ENCODE measurements at places on chromosomes 6 and 20.

DNA sequence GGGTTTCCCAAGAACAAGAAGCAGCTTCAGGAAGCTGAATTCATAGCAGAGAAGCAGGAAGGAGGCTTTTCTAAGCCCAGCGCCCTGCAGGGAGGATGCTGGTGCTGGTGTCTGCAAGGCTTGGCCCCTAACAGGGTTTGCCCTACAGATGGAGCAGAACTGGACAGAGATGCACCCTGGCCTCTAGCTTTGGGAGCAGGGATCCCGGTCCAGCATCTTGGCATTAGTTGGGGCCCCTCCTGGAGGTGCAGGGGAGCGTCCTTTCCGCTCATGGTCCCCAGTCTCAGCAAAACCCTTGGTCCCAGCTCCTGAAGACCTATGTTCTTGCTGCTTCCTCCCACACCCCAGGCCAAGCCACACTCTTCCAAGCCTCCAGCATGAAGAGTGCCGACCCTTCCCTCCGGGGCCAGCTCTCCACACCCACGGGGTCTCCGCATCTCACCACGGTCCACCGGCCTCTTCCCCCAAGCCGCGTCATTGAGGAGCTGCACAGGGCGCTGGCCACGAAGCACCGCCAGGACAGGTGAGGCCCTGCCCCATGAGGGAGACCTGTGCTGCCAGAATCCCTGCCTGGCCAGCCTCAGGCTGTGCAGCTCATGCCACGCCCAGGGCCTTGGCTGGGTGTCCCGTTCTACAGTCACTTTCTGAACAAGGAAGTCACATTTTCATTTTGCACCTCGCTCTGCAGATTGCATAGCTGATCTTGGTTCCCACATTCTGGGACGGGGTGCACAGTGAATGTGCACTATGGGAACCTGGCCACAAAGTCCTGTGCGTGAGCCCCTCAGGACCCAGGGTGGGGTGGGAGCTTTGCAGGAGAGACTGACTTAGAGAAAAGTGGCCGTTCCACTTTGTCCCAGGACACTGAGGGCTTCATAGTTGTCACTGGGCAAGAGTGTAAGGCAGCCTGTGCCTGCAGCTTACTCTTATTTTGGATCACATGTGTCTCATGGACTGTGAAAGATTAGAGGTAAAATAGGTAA lies 160.2 kb downstream of the SYCP2 start:
- DNase-seq: no peak

GRCh38 chr6:24229696-24230405 lies 103.8 kb downstream of the NRSN1 start:
- DNase-seq: no peak

DNA sequence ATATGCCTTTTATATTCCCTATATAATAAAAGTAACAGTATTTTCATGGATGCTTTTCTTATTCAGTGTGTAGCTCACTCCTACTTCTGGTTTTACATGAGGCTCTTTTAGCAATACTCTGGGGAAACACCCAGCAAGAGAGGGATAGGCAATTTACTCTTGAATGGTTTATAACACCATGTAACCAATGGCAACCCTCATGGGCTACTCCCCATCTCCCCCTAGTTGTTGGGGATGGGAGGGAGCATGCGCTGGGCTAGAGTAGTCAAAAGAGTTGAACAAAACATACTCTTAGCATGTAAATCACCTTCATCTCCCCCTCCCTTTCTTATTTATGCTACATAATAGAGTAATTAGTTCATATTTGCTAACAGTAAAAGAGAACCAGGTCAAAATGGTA lies 140.1 kb upstream of the LRFN2 start:
- no peak for DNase-seq

DNA sequence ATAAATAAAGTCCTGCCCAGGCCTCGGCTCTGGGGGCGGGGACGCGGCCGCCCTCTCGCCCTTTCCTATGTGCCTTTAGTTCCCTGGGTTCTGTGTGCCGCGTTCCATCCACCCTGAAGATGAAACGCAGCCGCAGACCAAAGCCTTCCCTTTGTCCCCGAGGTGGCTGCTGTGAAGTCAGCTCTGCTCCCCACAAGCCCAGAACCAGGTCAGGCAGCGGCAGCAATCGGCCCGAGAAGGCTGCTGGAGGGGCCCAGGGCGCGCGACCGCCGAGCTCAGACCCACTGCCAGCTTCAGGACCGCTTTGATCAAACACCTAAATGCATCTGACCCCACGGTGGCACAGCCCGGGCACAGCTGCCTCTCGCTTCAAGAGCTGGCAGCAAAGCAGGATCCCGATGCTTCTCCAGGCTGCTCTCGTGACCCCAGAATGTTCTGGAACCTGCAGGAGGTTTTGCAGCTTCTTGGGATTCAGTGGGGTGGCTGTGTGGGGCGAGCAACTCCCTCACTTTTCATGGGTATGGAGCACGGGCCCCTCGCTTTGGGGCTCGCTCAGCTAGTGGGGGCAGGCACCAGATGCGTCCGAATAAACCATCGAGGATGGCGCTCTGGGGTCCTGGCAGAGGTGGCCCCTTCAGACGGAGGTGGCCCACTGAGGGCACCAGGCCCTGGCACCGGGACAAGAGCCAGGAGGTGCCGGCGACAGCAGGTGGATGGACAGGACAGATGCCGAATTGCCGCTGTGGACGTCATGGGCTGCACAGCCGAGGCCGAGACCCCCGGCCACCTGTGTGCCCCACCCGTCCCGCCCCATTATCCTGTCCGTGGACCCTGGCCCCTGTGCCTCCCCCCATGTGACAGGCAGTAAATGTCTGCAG lies 13.0 kb downstream of the CHRNA4 start:
- DNase-seq: no peak

- DNase-seq: no peak
Observed at GRCh38 chr6:127924440-127924839, 23.6 kb upstream of the THEMIS start.

DNA sequence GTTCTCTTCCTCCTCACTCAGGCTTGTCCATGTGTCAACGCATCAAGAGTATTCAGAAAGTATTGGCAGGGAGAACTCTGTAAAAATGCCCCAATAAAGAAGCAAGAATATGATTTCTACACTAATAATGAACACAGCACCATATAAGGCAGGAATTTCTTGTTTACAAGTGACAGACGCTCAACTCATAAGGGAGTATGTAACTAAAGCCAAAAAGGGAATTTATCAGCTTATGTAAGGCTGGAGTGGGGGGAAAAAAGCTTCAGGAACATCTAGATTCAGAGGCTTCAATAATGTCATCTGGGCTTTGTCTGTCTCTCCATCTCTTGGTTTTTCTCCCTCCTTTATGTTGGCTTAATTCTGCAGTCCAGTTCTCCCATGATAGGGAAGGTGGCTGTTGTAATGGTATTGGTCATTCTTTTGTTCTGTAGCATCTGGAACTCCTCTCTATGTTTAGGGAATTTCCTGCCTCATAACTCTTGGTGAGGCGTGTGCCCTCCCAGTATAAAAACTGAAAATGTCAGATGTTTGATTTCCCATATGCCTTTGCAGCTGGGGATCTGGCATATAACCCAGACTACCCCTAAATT lies 125.1 kb upstream of the COL21A1 start:
- no peak for DNase-seq

GRCh38 chr20:43294031-43294430 lies 104.3 kb upstream of the PTPRT start:
- DNase-seq: no peak

DNA sequence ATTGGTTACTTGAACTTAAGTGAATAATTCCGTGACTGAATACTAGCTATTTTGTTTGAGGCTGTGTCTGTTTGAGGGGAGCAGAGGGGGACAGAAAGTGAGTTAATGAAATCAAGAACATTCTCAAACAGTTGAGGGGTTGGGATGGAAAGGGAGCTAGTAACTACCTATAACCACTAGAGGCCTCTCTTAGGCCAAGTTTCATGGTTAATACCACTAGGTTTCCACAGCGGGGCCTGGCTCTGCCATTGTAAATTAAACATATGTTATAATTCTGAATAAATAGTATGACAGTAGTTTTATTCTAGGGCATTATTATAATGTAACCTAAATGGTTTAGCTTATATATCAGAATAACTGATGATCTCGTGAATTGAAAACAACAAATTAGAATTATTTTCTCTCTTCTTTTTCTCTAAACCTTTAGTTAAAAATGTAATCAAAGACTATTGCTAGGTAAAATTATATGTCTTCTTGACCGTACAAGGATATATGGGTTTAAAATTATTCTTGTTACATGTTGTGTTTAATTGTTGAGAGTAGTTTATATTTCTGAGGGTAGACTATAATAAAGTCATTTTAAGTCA lies 108.1 kb downstream of the BCKDHB start:
- peak; percentile 14 for DNase-seq

DNA sequence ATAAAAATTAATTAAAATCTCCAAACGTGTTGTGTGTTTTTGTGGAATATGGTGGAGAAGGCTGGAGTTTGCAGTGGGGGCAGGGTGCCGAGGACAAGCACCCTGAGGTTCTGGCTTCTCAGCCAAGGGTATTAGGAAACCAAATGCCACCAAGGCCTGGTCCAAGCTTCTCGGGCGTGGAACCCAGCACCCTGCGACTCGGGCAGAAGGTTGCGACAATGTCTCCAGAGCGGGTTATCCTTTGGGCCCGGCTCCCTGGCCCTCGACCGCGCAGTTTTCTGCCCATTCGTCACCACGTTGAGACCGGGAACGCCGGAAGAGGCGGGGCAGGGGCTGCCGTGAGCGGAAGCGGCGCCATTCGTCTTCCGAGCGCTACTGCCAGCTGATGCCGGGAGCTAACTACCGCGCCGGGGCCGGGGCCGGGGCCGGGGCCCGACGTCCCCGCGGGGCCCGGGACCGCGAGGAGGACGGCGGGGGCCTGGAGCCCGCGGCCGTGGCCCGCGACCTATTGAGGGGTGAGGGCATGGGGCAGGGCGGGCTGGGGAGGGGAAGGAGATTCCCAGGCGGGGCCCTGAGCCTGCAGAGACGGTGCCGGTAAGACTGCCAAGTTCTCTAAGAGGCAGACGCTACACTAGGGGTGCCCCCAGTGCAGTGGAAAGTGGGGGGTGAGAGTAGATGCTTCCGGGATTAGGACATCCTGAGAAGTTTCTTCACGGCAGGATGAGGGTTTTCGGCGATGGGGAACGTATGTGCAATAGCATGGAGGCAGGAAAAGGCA lies at the start of gene RRP36:
Gene RRP36, plus strand, starts transcription at position 354 of the 778 bp plus-strand sequence. Its CDS starts 32 bp downstream, at position 386.
- peak; percentile 42 for DNase-seq

GRCh38 chr6:44561832-44562665 lies 174.5 kb downstream of the CDC5L start:
- no peak for DNase-seq

DNA sequence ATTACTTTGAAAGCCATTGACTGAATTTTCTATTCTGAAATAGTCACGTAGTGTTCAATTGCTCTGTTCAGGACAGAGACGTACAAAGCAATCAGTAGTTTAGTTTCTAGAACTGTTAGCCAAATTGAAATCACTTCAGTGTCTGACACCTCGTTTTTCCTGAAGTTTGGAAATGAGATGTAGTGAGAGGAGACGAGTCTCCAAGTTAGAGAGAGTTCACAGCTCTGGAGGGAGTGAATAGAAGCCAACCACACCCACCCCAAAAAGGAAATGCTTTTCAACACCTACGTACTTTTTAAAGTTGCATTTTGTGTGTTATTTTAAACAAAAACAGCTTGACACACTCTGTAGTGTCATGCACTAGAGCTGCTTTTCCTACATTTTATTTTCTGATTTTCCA lies 296.0 kb downstream of the ADGRG6 start:
- DNase-seq: no peak

DNA sequence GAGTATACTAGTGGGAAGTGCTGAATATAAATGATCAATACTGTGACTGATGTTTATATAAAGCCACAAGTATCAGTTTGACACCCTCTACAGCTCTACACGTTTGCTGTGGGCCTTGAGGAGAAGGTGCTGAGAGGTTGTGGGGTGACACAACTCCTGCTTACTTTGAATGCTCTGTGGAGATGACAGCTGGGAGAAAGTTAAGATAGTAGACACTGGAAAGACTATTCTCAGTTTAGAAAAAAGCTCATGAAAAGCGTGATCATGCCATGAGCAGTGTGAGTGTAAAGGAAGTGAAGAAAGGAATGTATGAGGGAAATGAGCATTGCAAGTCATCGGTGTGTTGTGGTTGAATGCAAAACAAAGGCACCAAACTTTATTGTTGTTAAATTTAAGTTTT lies 215.8 kb downstream of the UTRN start:
- DNase-seq: no peak

GRCh38 chr6:128580224-128581110 lies 60.1 kb upstream of the PTPRK start:
- no peak for DNase-seq

Data from T1000 (cell line).